Thymus (tissue), 14 donors: ENCODE measurements at places on chromosomes 1 and 21. TPM values are rescaled to one million over a fixed set of nuclear protein-coding genes. Genes with fewer than 3 reads are reported as not detected.

The FHL3 gene
- 18.7 TPM for polyA plus RNA-seq

The TRIM58 gene
- 0.14 TPM for polyA plus RNA-seq

The MAP1LC3C gene
- 5.5 TPM for polyA plus RNA-seq

The SELL gene
- 73.0 TPM for polyA plus RNA-seq

The DEPDC1 gene
- 1.9 TPM for polyA plus RNA-seq

The CDC14A gene
- polyA plus RNA-seq = 9.8 TPM

The SERPINC1 gene
- polyA plus RNA-seq = 0.43 TPM

The SIKE1 gene
- 26.6 TPM for polyA plus RNA-seq
